Chondrocyte (in vitro differentiated cells): ENCODE measurements at places on chromosomes 3 and 15. TPM values are rescaled to one million over a fixed set of nuclear protein-coding genes. Genes with fewer than 3 reads are reported as not detected.

The PPP1R14D gene
- total RNA-seq = not detected in 3 replicates

The TNNC1 gene
- total RNA-seq = 3.3 to 13.7 TPM (median 12.7 TPM) in 3 replicates

- no peak for DNase-seq
- H3K4me1 ChIP-seq = peaks cover 4% of the 10 kb centered on the region
- H3K27me3 ChIP-seq = peaks cover 2% of the 10 kb centered on the region
- no peak overlapping the region for H3K27ac ChIP-seq
- no peak overlapping the region for H3K4me3 ChIP-seq
Observed at GRCh38 chr15:60905587-60905986, 323.5 kb downstream of the RORA start.

DNA sequence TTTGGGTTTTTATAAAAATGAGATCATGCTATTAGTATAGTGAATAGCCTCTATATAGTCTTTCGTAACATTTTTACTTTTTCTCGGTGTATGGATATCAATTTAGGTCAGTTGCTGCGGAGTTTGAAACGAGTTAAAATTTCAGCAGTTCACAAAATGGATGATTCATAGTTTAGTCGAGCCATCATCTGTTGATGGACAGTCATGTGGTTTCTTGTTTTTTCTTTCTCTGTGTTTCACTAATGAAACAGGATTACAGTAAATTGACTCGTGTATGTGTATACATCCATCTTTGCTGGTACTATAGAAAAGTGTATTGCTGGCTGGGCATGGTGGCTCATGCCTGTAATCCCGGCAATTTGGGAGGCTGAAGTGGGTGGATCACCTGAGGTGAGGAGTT lies 106.8 kb downstream of the IGF1R start:
- H3K4me3 ChIP-seq = peak overlapping the region; percentile 57
- H3K36me3 ChIP-seq = no peaks in the 10 kb centered on the region
- peaks cover 57% of the 10 kb centered on the region for H3K4me1 ChIP-seq
- H3K27me3 ChIP-seq = no peaks in the 10 kb centered on the region
- no peak for DNase-seq
- peak overlapping the region; percentile 96 for H3K27ac ChIP-seq

DNA sequence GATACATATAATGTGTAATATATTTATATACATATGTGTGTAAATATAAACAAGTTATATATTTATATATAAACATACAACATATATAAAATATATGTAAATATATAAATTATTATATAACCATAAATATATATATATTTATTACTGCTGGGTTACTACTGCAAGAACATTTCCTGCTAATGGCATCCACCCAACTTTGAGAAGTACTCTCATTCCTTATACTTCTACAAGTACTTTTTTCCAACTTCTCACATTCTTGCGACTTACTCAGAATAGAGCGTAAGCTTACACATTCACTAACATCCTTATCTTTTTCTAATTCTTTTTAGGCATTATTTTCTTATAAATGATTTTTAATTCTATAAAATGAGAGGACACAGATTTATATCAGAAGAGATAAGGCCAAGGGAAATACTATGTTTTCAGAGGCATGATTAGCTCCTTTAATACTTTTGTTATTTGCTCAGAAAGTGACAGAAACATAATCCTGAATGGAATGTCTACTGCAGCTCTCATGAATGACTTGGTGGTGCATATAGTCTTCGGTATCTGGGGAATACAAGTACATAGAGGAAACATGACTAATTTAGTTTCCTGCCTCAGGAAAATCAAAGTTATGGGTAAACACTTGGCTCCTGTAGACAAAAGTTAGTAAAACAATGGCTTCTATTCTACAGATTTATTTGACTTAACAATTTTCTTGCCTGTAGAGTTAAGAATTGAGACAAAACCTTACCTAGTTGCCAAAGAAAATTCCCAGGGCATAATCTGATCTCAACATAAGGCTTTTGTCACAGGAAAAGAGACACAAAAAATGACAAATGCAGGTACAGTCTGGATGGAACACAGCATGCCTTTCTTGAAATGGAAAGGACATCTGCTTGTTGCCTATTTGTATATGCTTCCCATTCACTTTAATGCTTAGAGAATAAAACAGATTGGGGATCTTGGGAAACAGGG lies 453.9 kb downstream of the SQOR start:
- DNase-seq = no peak
- no peaks in the 10 kb centered on the region for H3K4me1 ChIP-seq
- no peak overlapping the region for H3K4me3 ChIP-seq
